ENCODE measurements at places on chromosomes 2 and 18. TPM values are rescaled to one million over a fixed set of nuclear protein-coding genes. Genes with fewer than 3 reads are reported as not detected.
A peak's percentile ranks its signal among the peaks of the same experiment; 100 is the strongest.

DNA sequence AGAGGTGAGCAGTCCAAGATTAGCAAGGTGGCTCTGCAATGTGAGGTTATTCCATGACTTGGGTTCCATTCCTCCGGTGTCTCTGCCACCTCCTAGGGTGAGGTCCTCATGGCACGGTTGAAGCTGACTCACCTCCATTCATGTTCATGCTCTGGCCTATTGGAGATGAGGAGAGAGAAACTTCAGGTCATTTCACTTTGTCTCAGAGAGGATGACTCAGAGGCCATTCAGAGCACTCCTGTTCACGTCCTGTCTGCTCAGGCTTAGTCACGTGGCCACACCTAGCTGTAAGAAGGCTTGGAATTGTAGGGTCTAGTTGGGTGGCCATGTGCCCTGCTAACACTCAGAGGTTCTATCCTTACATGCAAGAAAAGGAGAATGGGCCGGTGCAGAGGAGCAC lies 67.5 kb upstream of the MBOAT2 start:
- no peak for DNase-seq

- peak; percentile 65 for DNase-seq
These were observed 8.7 kb downstream of the IMPA2 start for GRCh38 chr18:11989966-11990380.

DNA sequence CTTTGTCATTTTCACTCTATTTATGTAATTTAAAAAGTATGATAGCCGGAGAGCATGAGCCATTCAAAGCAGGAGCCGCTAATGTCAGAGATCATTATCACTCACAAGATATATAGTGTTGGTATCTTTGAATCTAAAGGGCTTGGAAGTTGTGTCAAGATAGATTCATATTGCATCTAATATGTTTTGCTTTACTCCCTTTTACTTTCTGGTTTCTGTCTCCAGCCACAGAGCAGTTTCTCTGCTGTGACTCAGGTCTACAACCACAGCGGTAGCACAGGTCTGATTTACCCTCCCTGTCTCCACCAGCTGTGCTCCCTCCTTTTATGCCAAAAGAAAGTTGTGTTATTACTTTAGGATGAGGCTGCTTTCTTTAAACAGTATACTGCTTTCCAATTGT lies 424.0 kb downstream of the ARHGAP15 start:
- no peak for DNase-seq

DNA sequence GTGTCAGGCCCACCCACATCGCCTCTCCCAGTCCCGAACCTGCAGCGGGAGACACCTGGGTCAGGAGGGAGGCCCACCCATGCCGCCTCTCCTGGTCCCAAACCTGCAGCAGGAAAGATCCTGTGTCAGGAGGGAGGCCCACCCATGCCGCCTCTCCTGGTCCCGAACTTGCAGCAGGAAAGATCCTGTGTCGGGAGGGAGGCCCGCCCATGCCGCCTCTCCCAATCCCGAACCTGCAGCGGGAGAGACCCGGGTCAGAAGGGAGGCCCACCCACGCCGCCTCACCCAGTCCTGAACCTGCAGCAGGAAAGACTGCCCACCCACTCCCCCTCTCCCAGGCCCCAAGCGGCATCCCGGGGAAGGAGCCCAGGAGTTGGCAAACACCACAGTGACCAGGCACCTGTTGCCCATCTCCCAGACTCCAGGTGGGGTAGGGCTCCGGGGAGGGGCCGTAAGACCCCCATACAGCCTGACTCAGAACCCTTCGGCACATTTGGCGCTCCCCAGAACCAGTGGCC lies 7.8 kb downstream of the SLC66A2 start:
- no peak for DNase-seq

DNA sequence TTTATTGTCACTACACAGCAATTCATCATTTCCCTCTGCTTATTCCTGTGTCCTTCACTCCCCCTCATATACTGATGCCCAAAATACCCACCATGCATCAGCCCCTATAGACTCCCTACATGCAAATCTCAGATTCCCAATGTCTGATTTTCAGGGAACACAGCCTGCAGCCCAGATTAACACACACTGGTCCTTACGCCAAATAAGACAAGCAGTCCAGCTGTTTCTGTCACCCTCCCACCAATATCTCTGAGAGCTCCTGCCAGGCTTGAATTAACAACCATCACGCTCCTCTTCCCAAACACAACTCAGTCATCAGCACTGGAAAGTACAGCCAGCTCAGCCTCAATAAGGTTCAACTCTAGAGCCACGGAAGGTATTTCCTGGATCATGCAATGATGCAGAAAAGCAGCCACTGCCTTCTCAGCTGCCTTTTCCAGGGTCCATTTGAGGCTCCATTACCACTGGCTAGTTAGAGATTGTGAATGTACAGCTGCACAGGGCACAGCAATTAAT lies 39.0 kb upstream of the SLC35F5 start:
- no peak for DNase-seq

DNA sequence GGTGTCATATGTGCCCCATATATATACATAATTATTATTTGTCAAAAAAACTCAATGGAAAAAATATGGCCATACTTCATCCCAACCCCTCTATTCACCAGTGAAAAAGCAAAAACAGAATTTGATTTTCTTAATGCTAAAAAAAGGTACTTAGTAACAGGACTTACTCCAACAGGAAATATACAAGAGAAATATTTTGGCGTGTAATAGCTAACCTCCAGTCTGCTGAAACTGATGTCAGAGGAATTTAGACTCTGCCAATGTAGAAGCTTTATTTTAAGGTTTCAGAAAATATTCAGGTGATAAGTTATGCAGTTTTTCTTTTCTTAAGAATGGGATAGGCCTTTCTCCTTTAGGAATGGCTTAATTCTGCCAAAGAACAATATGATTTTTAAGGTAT lies 72.6 kb downstream of the TMEFF2 start:
- no peak for DNase-seq

DNA sequence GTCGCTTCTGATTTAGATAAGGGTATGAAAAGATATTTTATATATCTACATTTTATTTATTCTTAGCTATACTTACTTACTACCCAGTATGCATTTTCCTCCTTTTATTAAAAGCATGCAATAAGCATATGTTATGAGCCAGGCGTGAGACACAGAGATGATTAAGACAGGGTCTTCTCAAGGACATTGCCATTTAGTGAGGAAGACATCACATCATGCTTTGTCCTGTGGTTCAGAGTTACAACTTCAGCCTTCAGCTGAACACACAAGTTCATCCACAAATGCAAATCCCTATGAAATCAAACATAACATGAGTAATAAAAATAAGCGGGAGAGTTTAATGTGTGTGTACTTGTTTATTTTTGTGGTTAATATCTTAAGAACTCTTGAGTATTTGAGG lies 30.2 kb downstream of the GRHL1 start:
- DNase-seq: no peak

DNA sequence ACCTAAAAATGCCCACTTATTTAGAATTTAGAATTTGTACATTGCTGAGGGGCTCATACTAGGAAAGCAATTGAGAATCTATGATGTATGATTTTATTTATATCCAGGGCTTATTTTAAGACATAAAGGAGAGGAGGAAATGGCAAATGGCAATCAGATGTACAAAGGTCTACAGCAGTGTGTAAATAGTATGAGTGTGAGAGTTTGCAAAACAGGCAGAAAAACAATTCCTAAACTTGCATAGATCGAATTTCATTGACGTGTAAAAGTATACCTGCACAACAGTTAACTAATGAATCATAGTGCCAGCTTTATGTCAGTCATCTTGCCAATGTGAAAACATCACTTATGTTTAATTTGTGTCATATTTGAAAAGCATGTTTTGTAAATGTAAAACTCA lies 718.7 kb upstream of the GCFC2 start:
- DNase-seq: no peak

DNA sequence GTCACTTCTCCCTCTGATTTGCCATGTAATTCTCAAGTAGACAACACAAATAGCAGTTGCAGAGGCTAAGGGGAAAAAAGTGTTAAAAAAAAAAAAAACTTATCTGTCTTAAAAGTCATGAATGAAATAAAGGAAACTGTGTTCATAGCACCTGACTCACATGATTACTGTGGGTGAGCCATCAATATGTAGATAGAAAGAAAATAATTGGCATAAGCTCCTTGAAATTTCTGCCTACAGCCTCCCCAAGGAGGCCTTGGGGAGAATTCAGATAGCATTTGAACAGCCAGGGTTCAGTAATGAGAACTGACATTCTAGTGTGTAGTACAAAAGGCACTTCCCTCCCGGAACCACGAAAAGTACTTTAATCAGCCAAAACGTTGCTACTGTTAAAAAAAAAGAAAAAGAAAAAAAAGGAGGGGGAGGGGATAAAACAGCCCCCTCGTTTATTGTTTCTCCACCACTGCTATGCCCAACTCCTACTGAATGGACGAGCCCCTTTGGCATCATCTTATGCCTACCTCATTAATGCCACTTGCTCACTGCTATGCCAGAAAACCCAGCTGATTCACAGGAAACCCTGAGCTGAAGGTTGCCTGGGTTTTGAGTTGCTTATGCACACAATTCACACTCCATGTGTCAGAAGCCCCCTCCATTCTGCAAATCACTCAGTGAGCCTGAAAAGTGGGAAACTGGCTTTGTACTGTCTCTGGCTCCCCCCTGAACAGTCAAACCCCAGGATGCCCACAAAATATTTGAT lies 65.5 kb upstream of the KLF7 start:
- DNase-seq: no peak

- no peak for DNase-seq
These were observed 119.1 kb downstream of the BAZ2B start for GRCh38 chr2:159497256-159497655.

GRCh38 chr2:191247381-191248057 lies 2.3 kb downstream of the MYO1B start:
- no peak for DNase-seq

GRCh38 chr2:25374411-25374810 lies 32.7 kb upstream of the DNMT3A start:
- DNase-seq: no peak

DNA sequence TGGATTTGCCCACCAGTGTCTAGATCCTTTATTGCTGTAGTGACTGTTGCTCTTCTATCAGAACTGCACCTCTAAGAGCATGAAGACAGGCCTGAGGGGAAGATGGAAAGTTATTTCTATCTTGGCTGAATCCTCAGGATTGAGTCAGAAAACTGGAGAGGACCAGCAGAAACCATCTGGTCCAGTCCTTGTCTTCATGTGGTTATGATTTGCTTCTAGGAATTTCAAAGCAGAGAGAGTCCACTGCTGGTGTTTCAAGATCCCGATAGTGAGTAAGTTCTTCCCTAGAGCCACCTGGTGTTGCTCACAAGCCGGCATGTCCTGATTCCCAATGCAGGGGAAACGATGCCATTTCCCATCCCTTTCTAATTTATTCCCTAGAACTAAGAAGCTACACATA lies 84.2 kb downstream of the NCKAP5 start:
- no peak for DNase-seq

GRCh38 chr2:45418532-45418931 lies 192.5 kb downstream of the SRBD1 start:
- no peak for DNase-seq

DNA sequence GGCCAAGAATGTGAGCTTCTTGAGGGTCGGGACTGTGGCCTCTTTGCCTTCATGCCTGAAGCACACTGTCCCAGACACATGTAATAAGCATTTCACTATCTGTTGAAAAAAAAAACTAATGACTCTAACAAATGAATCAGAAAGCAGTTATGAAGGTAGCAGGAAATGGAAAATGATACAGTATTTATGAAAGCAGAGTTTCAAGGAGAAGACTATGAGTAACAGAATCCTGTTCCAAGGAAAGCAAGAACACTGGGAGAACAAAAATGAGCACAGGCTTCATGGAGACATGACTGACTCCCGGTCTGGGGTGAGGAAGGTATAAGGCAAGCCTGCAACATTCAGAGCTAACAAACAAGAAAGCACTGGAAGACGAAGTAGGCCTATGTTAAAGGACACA lies 190.8 kb downstream of the RNF152 start:
- DNase-seq: no peak

- DNase-seq: peak; percentile 31
These were observed 63.9 kb downstream of the FAM161A start for GRCh38 chr2:61789807-61790602.

GRCh38 chr2:179424571-179424970 lies 159.9 kb upstream of the SESTD1 start:
- DNase-seq: no peak

DNA sequence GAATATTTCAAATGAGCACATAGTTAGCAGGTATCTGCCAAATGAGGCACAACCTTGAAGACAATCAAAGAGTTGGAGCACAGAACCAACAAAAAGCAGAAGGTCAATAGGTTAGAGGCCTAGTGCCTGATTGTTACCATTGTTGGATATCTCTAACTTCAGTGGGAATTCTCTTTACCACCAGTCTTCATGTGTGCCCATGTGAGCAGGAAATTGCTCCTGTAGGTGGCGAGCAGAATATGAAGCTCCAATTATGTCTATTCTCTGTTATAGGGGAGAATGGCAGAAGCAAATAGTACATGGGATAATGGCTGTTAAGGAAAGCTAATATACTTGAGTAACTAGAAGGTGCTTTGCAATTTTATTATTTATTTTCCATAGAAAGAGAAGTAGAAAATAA lies 14.9 kb upstream of the ZNF385B start:
- no peak for DNase-seq

GRCh38 chr2:39108377-39108776 lies 12.5 kb downstream of the SOS1 start:
- no peak for DNase-seq

- no peak for DNase-seq
These were observed 257.7 kb downstream of the PTGR3 start for GRCh38 chr18:74951165-74951760.

DNA sequence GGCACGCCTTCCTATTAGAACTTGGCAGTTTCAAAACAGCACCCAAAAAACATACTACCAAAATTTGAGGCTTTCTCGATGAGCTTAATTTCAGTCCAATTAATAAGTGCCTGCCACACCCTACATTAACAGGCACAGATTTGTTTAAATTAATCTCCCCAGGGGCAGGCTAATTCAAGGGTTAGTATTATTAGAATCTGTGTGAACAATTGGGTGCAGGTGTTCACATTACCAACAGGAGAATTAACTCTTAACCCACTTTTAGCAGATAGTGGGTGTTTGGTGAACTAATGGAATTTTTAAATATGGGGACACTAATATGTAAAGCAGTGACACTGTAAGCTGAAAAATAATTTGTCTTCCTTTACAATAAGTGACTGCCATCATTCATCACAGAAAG lies 4.1 kb downstream of the MBD2 start:
- no peak for DNase-seq

GRCh38 chr2:40434731-40435271 lies 17.1 kb downstream of the SLC8A1 start:
- no peak for DNase-seq

The CYP20A1 gene
- total RNA-seq: 22.9 TPM

The CRYBA2 gene
- total RNA-seq: 2.4 TPM

The ATP6V1C2 gene
- total RNA-seq: 0.73 TPM

The RTKN gene
- total RNA-seq: 105 TPM

The OTOS gene
- total RNA-seq: not detected

The GREB1 gene
- 106 TPM for total RNA-seq

The MYCN gene
- 36.2 TPM for total RNA-seq

The CXCR4 gene
- 310 TPM for total RNA-seq

The FECH gene
- total RNA-seq: 21.5 TPM

The PSMA8 gene
- total RNA-seq: not detected

The ACOXL gene
- 8.9 TPM for total RNA-seq

The RTP5 gene
- not detected for total RNA-seq

The KCNG2 gene
- not detected for total RNA-seq

The CNRIP1 gene
- total RNA-seq: not detected

The MTCL1 gene
- total RNA-seq: 22.1 TPM

The MYOM1 gene
- total RNA-seq: 0.27 TPM

The ZNF142 gene
- total RNA-seq: 28.8 TPM
